Osteoblast (primary cell): ENCODE measurements at places on chromosomes 3 and 15. TPM values are rescaled to one million over a fixed set of nuclear protein-coding genes. Genes with fewer than 3 reads are reported as not detected.

ENTPD3 gene
- total RNA-seq, result 0.36 and 0.88 TPM in 2 replicates

IL5RA gene
- not detected in 2 replicates for total RNA-seq

ST6GAL1 gene
- 8.0 and 9.1 TPM in 2 replicates for total RNA-seq

FHIT gene
- total RNA-seq, result 2.4 and 3.3 TPM in 2 replicates

CTXND1 gene
- total RNA-seq, result not detected in 2 replicates

PAK6 gene
- total RNA-seq, result not detected in 2 replicates

VPS8 gene
- total RNA-seq, result 95.2 and 96.7 TPM in 2 replicates

UCN2 gene
- total RNA-seq, result 0.29 and 0.72 TPM in 2 replicates

CFAP100 gene
- total RNA-seq, result not detected in 2 replicates

LINGO1 gene
- under 0.01 and 1.1 TPM in 2 replicates for total RNA-seq

TMEM158 gene
- 4.7 and 9.0 TPM in 2 replicates for total RNA-seq

SPG21 gene
- 142 and 164 TPM in 2 replicates for total RNA-seq

PTH1R gene
- total RNA-seq, result 0.29 and 0.36 TPM in 2 replicates

TLR9 gene
- total RNA-seq, result not detected in 2 replicates

RTP3 gene
- not detected in 2 replicates for total RNA-seq

TARS3 gene
- 8.7 and 15.0 TPM in 2 replicates for total RNA-seq

UBA5 gene
- total RNA-seq, result 33.0 and 38.4 TPM in 2 replicates

MEX3B gene
- total RNA-seq, result 11.2 and 15.2 TPM in 2 replicates

SCN11A gene
- total RNA-seq, result under 0.01 TPM in 1 of 2 replicates, not detected in the other

AADACL2 gene
- total RNA-seq, result not detected in 2 replicates

P2RY14 gene
- total RNA-seq, result not detected in 2 replicates

PYDC2 gene
- total RNA-seq, result not detected in 2 replicates

LEKR1 gene
- total RNA-seq, result 0.36 and 1.5 TPM in 2 replicates

FBLN2 gene
- 46.0 and 54.6 TPM in 2 replicates for total RNA-seq

RAB6B gene
- 0.59 and 0.72 TPM in 2 replicates for total RNA-seq

MLH1 gene
- total RNA-seq, result 45.4 and 53.6 TPM in 2 replicates

TMA7 gene
- total RNA-seq, result 128 and 135 TPM in 2 replicates

RNU5B-1 gene
- total RNA-seq, result not detected in 2 replicates

TRH gene
- total RNA-seq, result under 0.01 TPM in 2 replicates

TMEM212 gene
- not detected in 2 replicates for total RNA-seq

TNFAIP8L3 gene
- 8.3 and 11.2 TPM in 2 replicates for total RNA-seq

CX3CR1 gene
- total RNA-seq, result under 0.01 TPM in 2 replicates

GREM1 gene
- total RNA-seq, result 457 and 499 TPM in 2 replicates

PLA1A gene
- total RNA-seq, result under 0.01 and 0.36 TPM in 2 replicates

PRTG gene
- 4.7 and 5.6 TPM in 2 replicates for total RNA-seq

SLC25A38 gene
- 28.2 and 29.2 TPM in 2 replicates for total RNA-seq

MORC1 gene
- not detected in 2 replicates for total RNA-seq

TMEM207 gene
- total RNA-seq, result not detected in 2 replicates

SLC22A13 gene
- 0.29 and 0.36 TPM in 2 replicates for total RNA-seq

HIGD2B gene
- total RNA-seq, result under 0.01 TPM in 1 of 2 replicates, not detected in the other

ACAN gene
- total RNA-seq, result 4.7 and 12.7 TPM in 2 replicates

CHRM5 gene
- total RNA-seq, result under 0.01 TPM in 2 replicates

GOLGA6L10 gene
- total RNA-seq, result 1.4 and 1.5 TPM in 2 replicates

GPR149 gene
- total RNA-seq, result not detected in 2 replicates

ATP2B2 gene
- total RNA-seq, result not detected in 2 replicates

CDHR4 gene
- under 0.01 TPM in 1 of 2 replicates, not detected in the other for total RNA-seq

ISL2 gene
- 0.29 and 1.1 TPM in 2 replicates for total RNA-seq

C3orf20 gene
- total RNA-seq, result under 0.01 and 0.29 TPM in 2 replicates

ABI3BP gene
- 130 and 183 TPM in 2 replicates for total RNA-seq

CAPN3 gene
- total RNA-seq, result 1.1 and 3.2 TPM in 2 replicates

SERINC4 gene
- not detected in 2 replicates for total RNA-seq

SOX2 gene
- not detected in 2 replicates for total RNA-seq

CYP8B1 gene
- total RNA-seq, result not detected in 2 replicates

GOLGA8M gene
- under 0.01 and 0.29 TPM in 2 replicates for total RNA-seq

UROC1 gene
- not detected in 2 replicates for total RNA-seq

TTLL13 gene
- total RNA-seq, result under 0.01 TPM in 2 replicates

AGBL1 gene
- total RNA-seq, result not detected in 2 replicates

TRPM1 gene
- under 0.01 TPM in 1 of 2 replicates, not detected in the other for total RNA-seq
